Activated T-cell treated with anti-CD3 and anti-CD28 coated beads, Interleukin-2, amount 50 U/mL, for 24 hours (primary cell): ENCODE measurements at places on chromosomes 13 and 19.

- DNase-seq: no peak
Measured at GRCh38 chr13:50788551-50789210, 54.8 kb downstream of the DLEU7 start.

GRCh38 chr19:41334793-41335192 is 18.9 kb downstream of the TGFB1 start:
- DNase-seq: no peak

DNA sequence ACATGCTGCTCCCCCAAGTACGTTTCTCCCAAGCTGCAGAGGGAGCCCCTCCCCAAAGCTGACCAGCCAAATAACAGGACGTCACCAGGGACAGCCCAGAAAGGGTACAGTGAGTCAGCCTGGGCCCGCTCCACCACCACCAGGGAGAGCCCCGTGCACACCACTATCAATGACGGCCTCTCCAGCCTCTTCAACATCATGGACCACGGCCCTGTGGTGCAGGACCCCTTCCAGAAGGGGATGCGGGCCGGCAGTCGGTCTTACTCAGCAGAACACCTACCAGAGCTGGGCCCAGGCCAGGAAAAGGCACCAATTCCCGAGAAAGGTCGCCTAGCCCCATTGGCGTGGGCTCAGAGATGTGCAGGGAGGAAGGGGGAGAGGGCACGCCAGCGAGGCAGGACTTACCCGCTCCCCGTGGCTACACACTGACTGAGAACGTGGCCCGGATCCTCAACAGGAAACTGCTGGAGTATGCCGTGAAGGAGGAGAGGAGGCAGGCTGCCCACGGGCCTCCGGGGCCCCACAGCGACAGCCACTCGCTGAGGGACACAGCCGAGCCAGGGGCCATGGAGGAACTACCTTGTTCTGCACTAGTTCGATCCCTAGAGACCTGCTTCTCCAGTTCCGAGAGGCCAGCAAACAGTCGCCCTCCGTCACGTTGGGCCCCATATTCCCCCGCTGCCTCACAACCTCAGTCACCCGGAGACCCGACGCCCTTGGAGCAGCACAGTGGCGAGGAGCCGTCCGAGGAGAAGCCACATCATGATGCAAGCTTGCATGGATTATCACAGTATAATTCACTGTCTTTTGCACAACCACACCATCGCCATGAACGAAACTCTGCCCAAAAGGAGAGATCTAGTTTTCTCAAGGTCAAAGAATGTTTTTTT is 815.9 kb upstream of the KLHL1 start:
- DNase-seq: no peak

- DNase-seq: no peak
Measured at GRCh38 chr13:110920038-110920437, 5.2 kb upstream of the ANKRD10 start.

- DNase-seq: peak; percentile 85
Measured at GRCh38 chr19:49469828-49470614, 4.0 kb upstream of the FLT3LG start.

GRCh38 chr19:28985201-28985600 is 227.8 kb downstream of the UQCRFS1 start:
- no peak for DNase-seq
